ENCODE measurements at places on chromosomes 4 and X.

DNA sequence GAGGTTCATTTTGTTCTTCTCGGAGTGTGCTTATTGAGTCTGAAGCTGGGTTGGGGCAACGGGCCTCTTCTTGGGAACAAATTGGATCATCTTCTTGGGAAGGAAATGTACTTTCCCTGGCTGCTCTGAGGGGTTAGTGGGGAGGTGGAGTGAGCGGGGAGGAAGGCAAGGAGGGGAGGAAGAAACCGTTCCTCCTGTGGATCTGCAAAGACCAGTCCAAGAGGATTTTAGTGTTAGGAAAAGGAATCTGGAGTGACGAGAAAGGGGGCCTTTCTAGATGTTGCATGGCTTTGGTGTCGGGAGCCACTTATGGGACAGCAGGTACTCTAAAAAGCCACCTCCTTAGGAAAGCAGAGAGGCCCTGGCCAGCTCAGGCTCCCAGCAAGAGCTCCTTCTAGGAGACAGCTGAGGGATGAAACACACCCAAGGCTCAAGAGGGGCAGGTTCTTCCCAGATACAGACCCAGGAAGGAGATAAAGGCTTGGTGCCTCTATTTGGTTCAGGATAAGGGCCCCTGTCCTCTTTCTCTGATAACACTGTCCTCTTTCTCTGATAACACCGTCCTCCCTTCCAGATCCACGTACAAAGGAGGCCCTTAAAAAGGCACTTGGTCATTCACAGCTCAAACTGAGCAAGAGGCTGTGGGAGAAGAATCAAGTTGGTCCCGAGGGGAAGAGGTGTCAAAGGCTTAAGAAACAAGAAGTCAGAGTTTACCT, 451 bp downstream of the SOD3 start:
- DNase-seq: no peak

DNA sequence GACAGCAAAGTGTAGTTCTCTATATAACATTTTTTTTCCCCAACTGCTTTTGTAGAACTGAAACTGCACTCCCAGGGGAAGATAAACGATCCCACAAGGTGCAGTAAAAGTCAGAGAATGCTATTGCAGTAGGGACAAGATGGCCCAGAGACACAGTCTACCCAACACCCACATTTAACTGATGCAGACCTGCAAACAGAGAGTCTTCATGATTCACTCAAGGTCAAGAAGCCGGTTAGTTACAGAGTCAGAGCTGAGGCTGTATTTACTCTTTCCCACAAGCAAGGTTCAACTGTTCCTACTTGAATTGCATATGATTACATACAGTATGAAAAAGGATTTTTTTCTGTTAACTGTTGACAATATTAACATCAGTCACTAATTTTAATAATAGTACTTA, 654.6 kb downstream of the IL1RAPL1 start:
- DNase-seq: no peak

- DNase-seq: no peak
Observed at GRCh38 chr4:90542216-90542615, 415.0 kb downstream of the CCSER1 start.

DNA sequence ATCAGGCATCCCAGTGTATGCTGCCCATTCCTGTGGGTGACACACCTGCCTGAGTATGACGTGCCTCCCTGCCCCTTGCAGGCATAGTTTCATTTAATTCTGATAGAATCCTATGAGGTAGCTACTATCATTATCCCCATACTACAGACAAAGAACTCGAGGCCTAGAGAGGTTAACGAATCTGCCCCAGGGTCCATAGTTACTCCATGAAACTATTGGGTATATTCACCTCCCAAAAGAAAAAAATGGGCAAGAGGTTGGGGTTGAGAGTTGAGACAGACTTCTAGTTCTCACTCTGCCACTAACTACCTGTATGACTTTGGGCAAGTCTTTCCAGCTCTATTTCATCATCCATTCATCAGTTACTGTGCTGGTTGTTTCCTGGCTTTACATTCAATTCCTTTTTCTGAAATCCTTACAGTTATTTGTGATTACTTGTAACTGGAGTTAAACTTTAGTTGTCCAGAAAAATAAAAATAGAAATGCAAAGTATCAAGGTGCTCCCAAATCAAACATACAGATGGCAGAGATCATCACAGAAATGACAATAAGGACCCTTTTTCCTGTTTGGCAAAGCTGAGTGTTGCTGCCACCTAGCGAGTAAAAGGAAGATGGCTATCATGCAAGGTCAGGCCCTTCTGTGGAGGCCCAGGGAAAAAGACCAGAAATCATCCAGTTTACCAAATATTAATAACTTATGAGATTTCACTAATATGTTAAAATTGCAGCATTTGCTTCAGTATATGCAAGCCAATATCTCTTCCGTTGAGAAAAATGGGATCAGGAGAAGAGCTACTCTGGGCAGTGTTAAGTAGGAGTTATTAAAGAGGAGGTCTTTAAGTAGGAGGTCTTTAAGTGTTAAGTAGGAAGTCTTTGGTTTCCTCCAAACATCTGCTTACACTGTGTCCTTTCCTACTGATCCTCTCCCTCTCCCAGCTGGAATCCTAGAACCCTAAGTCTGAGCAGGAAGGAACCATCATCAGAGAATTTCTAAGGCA, 17.1 kb upstream of the MAP7D3 start:
- DNase-seq: no peak

- DNase-seq: no peak
Observed at GRCh38 chrX:370963-371745, 15.6 kb downstream of the PPP2R3B start.

DNA sequence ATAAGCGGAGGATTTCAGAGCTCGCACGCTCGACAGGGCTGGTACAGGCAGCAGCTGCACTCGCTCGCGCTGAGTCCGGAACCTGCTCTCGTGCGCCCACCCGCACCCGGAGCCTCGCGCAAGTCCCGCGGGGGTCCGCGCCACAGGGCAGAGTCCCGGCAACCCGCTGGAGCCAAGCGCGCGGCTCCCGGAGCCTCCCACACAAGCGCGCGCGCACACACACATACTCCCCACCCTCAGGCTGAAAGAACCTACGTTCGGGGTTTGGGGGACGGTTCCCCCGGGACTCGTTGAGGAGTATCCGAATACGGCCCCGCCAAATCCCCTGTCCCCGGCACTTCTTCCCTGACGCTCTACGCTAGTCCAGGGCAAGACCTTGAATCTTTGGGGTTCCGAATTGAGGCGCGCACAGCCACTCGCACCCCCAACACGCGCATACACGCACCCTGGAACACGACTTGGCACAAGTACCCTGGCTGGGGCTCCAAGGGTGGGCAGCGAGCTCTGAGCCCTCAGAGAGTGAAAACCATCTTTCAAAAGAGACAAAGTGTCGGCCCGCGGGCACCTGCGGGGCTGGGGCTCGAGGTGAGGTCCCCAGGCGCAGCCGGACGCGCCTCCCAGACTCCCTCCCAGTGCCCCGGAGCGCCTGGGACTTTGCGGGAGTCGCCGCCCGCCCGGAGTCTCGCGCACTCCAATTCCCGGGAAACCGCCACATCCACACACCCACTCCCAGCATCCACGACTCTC, 952 bp downstream of the ANOS1 start:
- no peak for DNase-seq

DNA sequence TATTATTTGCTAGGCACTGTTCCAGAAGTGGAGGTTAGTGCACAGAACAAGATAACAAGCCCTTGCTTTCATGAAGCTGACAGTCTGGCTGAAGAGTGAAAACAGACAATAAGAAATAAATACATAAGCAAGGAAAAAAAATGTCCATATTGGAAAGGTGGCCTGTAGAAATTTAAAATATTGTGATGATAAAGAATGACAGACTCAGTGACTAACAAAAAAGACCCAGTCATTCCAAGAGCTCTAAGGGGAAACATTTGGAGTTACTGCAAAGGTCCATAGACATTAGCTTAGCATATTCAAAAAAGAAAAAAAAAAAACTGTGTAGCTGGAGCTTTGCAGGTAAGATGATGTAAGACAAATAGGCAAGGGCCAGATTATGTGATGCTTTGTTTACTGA, 1.0 kb upstream of the ANTXR2 start:
- no peak for DNase-seq

DNA sequence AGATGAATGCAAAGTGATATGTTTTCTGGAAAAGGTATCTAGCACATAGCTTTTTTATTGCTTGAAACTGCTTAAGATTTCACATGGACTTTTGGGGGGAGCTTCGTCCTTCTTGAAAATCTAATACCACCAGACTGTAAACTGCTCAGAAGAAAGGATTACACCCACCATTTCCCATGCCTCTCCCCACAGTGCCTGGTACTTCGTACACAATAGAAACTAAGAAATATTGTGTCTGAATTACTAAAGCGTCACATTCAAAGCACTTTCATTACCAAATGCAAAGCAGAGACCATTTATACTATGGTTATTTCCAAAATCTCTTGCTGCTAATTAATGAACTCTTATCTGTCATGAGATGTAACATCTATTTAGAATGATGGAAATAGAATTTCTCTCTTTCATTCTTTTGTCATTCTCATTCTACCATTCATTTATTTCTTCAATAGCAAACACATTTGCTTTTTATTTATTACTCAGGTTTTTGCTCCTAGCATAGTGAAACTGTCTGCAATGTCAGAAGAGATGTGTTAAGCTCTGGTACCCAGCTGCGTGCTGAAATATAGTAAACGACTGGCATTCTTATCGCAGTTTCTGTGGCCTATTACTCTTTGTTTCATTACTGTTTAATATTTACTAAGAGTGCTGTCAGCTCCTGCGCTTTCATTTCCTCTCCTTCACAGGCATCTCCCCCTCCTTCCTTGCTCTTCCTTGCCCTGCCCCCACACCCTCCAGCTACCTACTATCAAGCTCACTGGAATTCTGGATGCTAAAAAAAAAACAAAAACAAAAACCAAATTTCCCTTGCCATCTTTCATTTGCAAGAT, 51.4 kb upstream of the RAPGEF2 start:
- DNase-seq: no peak

DNA sequence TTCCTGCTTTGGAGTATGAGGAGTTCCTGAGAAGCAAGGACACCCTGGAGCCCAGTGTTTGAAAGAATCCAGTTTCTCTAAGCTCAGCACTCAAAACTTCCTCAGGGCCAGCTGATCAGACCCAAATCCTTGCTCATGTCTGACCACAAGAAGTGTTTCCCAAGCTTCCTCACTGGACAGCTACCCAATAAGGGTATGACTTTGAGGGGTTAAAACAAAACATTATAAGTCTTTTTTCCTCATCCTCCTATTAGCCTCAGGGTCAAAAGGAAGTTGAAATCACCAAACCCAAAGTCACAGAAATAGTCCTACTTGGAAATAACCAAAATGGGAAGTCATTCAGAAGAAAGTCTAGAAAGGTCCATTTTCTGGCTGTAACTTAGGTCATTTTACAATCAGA, 13.7 kb downstream of the ZBTB33 start:
- no peak for DNase-seq
